A549 treated with CORT108297 at 1 μM for 4 hours (cell line): ENCODE measurements at places on chromosomes 16 and 17. TPM values are rescaled to one million over a fixed set of nuclear protein-coding genes. Genes with fewer than 3 reads are reported as not detected.

The CHST4 gene
- total RNA-seq = 0.05 to 0.13 TPM (median 0.08 TPM) in 4 of 5 replicates, not detected in the other

The CPHXL2 gene
- total RNA-seq = not detected in 5 replicates

The KRTAP9-8 gene
- not detected in 5 replicates for total RNA-seq

The TVP23A gene
- 0.05 to 0.15 TPM (median 0.11 TPM) in 5 replicates for total RNA-seq

The STH gene
- total RNA-seq = not detected in 5 replicates

The CORO6 gene
- 5.7 to 9.6 TPM (median 7.1 TPM) in 5 replicates for total RNA-seq

The CCL7 gene
- 0.12 to 0.24 TPM (median 0.16 TPM) in 5 replicates for total RNA-seq
